Stimulated activated CD8-positive, alpha-beta memory T cell treated with anti-CD3 and anti-CD28 coated beads, Interleukin-12 subunit alpha, Interleukin-12 subunit beta, amount 100 ng/mL, for 4 hours (primary cell): ENCODE measurements at places on chromosomes 1 and 21.

GRCh38 chr21:46660505-46660904 lies 25.0 kb downstream of the PRMT2 start:
- DNase-seq, result no peak

DNA sequence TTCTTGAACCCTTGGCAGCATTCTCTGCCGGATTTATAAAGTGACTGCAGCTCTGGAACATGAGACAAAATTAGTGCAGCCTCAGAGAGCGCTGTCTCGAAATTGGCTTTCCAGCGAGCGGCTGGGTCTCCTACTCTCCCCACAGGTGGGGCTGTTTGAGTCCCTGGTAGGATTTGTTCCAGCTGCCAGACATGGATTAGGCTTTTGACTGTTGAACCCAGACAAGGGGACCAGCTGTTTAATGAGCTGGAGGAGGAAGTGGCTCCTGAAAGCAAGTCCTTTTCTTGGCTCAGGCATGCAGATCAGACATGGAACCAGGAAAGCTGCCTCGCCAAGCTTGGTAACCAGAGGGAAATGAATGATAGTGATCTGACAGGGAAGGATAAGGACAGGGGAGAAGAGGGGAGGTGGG lies 69.6 kb downstream of the UBIAD1 start:
- no peak for DNase-seq

DNA sequence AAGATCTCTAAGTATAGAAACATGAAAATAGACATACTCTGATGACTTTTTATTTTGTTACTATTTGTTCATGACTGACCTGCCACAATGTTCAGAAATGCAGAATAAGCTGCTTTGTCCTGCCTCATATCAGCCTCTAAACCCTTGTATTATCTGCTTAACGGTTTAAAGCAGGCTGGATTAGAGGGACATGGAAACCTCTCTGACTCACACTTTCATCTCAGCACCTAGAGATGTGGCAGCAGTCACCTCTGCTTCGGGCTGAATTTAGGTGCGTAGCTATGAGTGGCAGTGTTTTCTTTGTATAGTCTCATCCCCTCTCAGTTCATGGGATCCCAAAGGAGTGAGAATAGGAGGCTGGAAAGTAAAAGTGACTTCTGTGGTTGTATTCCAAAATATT lies 255.4 kb downstream of the RGS7 start:
- DNase-seq, result no peak

GRCh38 chr1:67376381-67376780 lies 53.8 kb downstream of the SERBP1 start:
- no peak for DNase-seq
